Activated CD4-positive, alpha-beta T cell treated with anti-CD3 and anti-CD28 coated beads for 48 hours (primary cell): ENCODE measurements at places on chromosomes 16 and 17.
A peak's percentile ranks its signal among the peaks of the same experiment; 100 is the strongest.

- DNase-seq, result no peak
Observed at GRCh38 chr17:74631468-74632450, 8.2 kb upstream of the CD300E start.

- peak; percentile 74 for DNase-seq
Observed at GRCh38 chr17:65294181-65294719, 157.1 kb downstream of the RGS9 start.

GRCh38 chr17:17508646-17509591, 12.7 kb upstream of the RASD1 start:
- no peak for DNase-seq

GRCh38 chr17:57522042-57523005, 222.8 kb downstream of the CCDC182 start:
- no peak for DNase-seq

DNA sequence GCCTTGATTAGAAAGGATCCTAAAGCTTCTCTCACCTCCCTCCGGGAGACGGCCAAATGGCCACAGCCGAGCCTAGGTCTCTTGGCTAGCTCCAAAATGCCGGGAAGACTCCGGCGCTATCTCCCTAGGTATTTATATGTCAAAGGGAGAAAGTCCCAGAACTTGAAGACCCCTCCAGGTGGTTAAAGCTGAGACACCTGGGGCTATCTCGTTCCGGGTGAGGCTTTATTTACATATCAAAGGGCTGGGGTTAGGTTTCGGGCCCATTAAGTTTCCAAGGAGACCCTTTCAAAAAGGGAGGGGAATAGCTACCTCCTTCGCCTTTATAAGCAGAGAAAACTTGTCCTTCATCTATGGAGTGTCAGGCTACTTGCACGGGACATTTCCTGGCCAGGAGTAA, 70.9 kb upstream of the KIFC3 start:
- no peak for DNase-seq

DNA sequence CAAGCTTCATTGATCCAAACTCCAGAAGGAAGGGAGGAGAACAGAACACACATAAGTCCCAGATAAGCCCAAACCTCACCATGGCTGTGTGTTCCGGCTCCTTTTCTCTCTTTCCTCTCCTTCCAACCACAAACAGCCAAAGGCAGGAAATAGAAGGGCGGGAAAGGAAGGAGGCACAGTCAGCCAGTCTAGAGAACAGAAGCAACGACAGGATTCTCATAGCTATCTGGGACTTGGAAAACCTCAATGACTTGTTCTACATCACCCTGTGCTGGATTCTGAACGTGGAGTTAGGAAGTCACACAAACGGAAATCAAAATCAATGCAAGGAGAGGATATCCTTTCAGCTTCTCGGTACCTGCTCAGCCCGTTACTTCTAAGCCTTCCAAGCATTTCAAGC, 9.0 kb downstream of the CRK start:
- DNase-seq, result no peak

DNA sequence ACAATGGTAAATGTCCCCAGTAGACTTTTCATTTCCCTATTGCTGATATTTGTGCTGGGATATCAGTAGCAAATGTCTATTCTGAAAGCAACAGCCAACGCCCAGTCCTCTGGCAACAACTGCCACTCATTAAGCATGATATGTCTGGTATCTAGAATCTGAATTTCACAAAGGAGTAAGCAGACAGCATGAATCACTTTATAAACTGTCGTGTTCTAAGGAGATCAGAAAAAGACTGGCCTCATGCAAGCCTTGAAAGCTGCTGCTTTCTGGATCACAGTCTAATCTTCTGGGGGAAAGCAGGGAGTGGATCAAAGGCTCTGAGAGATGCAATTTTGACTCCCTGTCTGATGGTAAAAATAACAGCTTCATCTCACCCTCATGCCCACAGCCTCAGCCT, 153.1 kb upstream of the NOG start:
- no peak for DNase-seq

DNA sequence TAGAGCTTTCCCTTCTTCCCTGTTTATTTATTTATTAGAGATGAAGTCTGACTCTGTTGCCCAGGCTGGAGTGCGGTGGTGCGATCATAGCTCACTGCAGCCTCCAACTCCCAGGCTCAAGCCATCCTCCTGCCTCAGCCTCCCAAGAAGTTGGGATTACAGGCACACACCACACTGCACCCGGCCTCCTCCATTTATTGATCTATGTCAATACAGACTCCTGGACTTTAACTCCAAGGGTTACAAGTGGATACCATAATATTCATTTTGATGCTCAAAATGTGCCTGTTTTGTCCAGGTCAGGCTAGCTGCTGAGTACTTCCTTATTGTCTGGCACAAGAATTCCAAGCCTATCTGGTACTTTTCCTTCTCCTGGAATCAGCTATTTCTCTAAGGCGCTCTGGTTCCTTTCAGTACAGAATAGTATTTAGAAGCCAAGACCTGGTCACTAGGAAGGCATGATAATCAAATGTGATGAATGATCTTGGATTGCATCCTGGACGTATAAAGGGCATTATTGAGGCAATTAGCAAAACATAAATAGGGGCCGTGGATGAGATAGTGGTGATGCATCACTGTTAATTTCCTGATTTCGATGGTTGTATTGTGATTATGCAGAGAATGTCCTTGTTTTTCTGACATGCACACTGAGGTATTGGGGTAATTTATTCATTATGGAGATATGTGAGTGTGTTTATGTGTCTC, 21.7 kb downstream of the IL4R start:
- DNase-seq, result no peak

DNA sequence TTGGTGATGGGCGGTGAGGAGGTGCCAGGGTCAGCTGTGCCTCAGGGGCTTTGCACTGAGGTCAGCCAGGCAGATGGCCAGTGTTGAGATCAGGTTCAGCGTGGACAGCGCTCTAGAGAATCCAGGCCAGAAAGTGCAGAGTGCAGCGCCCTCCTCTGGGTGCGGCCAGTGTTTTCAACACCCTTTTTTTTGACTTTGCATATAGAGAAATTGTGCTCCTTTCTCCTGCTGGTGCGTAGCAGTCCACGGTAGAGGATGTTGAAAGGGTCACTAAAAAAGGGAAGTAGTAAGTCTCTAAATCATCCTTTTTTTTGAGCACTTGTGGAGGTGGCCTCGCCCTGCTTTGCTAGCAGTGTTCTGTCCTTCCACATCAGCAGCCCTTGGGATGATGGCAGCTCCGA, 53.9 kb downstream of the BANP start:
- peak; percentile 28 for DNase-seq

GRCh38 chr16:85398688-85399582, 214.2 kb upstream of the GSE1 start:
- DNase-seq, result no peak

- DNase-seq, result peak; percentile 71
Observed at GRCh38 chr16:67672739-67673662, 6.4 kb downstream of the C16orf86 start.

GRCh38 chr16:68433316-68433715, 15.0 kb downstream of the SMPD3 start:
- no peak for DNase-seq

DNA sequence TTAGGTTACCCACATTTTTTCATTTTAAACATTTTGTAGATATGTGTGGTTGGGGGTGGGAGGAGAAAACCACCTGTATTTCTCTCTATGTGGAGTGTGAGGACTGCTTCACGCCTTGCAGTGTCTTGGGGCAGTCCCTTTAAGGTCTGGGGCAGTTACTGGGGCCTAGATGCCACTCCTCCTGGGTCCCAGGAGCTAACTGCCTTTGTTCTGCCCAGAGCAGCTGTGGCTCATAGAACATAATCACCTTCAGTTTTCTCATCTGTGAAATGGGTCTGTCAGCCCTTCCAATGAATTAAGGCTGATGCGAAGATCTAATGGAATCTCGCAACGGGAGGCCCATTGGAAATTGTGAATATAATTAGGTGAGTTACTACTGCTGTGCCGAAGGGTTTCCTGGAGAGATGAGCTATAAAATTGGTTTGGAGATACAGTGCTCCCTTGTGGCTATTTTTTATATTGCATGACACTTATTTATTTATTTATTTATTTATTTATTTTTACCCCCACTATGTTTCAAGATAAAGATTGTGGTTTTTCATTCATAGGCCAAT, 22.9 kb downstream of the DHRS7C start:
- no peak for DNase-seq

- no peak for DNase-seq
Observed at GRCh38 chr17:43974382-43975266, 20.9 kb upstream of the PYY start.

DNA sequence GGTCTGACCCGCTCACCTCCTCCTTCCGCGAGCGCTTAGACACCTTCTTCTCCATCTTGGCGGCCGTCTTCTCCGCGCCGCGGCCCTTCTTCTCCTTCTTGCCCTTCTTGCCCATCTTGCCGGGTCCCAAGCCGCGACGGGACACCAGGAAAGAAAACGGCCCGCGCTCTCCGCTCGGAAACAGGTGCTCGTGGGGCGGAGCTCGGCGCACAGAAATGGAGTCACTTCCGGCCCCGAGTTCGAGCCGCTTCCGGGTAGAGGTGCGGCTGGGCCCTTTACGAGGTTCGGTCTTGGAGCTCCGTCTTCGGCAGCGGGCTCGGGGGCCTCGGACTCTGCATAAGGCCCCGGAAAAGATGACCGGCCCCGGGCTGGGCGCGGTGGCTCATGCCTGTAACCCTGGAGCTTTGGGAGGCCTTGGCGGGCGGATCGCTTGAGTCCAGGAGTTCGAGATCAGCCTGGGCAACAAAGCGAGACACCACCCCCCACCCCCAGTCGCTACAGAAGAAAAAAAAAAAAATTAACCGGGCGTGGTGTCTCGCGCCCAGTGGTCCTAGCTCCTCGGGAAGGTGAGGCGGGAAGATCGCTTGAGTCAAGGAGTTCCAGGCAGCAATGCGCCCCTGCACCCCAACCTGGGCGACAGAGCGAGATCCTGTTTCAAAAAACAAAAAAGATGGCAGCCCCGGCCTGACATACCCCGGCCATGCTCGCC, at the start of gene KLHDC4:
Gene KLHDC4, minus strand, starts transcription at position 211 of the 709 bp plus-strand sequence. Its CDS starts 96 bp downstream, at position 115.
- peak; percentile 93 for DNase-seq

DNA sequence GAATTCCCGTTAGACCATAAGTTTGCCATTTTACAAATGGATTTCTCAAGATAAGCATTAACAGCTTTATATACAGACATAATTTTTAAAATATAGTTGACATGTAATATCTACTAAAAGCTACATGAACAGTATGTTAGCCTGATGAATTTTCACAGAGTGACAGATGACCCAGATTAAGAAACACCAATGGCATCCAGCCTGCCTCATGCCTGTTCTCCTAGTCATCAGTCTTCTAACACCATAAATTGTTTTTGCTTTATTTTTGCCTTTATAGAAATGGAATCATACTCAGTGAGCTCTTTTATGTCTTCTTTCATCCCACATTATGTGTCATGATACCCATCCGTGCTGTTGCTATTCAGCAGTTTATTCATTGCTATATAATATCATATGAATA, 80.0 kb downstream of the ATF7IP2 start:
- DNase-seq, result no peak

- no peak for DNase-seq
Observed at GRCh38 chr17:30429155-30429554, 48.1 kb upstream of the GOSR1 start.

DNA sequence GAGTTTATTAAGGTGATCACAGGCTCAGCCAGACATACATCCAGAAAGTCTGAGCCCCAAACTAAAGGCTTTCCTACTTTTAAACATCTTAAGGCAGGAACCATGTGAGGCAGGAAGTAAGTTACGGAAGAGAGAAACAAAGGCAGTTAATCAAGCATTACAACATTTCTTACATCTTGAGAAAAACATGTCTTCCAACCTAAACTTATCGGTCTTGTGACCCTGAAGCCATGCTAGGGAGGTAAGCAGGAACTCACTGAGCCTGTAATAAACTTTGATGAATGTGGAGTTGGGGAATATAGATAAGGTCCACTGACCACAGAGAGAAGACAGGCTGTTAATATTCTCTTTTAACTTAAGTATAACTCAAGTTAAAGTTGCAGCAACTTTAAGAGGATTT, 3.5 kb upstream of the ACSM3 start:
- DNase-seq, result no peak

GRCh38 chr17:5501685-5502084, 15.3 kb downstream of the MIS12 start:
- no peak for DNase-seq

DNA sequence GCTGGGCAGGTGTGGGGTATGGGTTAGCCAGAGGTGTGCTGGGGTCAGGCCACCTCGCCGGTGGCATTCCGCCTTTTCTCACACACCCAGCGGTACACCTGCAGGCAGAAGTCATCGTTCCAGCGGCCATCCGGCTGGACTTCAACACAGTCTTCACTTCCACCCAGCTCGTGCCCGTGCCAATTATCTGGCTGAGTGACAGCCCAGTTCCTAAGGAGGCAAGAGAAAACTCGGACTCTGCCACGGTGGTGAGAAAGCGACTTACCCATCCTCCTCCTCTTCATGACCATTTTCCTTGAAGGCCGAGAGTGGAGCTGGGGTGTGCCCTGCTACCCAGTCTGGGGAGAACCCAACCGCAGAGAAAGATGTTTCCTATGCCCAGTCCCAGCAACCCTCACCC, 13.1 kb downstream of the ASGR2 start:
- no peak for DNase-seq

DNA sequence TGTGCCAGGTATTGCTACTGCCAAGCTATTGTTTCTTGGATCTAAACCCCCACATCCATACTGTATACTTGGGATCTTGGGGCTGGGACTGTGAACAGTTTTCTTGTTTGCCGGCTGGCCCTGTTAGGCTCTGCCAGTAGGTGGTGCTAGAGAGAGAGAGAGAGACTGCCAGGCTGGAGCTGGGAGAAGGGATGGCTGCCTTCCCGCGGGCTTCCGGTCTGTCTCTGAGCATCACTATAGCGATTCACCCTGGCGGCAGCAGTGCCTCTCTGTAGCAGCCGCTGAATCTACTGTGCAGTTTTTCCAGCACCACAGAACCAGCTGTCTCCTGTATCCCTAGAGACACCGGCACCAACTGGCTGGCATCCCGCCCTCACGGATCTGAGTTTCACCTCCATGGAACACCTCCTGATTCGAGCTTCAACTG, 201.2 kb downstream of the UTP18 start:
- DNase-seq, result peak; percentile 69

- no peak for DNase-seq
Observed at GRCh38 chr17:81491181-81491581, 21.4 kb downstream of the ACTG1 start.

DNA sequence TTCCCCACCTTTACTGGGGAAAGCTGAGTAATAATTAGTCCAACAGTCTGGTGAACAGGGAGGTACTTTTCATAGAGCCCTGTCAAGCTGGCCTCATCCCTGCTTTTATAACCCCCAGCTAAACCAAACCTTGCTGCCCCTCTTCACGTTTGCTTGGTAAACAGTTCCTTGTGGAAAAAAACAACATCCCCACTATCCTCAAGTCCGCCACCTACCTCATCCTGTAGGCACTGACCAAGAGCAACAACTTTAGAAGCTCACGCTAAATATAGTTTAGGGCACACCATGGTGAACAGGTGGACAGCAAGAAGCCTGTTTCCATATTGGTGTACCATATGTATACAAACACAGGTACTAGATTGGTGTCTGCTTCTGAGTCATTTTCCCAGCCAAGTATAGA, 16.5 kb downstream of the NFE2L1 start:
- DNase-seq, result no peak

GRCh38 chr16:27582883-27583282, 32.9 kb downstream of the KATNIP start:
- no peak for DNase-seq

- DNase-seq, result no peak
Observed at GRCh38 chr17:71339206-71339605, 781.6 kb upstream of the SOX9 start.

- DNase-seq, result peak; percentile 79
Observed at GRCh38 chr16:31382485-31383161, 10.5 kb upstream of the ITGAD start.

GRCh38 chr17:19387921-19388521, 1.0 kb upstream of the MFAP4 start:
- DNase-seq, result no peak
